GM18507 (cell line): ENCODE measurements at places on chromosomes 5 and 9.

- DNase-seq = no peak
These were observed 2.2 kb downstream of the ASB6 start for GRCh38 chr9:129639756-129640085.

DNA sequence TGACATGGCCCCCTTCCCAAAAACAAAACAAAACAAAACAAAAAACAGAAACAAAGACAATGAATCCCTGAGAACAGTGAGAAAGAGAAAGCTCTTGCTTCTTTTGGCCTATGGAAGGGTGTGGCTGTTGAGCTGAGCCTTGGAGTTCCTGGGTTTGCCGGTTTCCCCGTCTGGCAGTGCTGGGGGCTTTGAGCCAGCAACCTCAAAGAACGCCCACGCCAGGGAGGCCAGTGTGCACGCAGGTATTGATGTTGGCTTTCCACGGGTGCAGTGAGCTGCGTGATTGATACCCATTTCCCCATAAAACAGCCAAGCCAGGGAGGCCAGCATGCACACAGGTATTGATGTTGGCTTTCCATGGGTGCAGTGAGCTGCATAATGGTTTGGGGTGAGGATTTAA lies 8.3 kb upstream of the LCN1 start:
- no peak for DNase-seq

DNA sequence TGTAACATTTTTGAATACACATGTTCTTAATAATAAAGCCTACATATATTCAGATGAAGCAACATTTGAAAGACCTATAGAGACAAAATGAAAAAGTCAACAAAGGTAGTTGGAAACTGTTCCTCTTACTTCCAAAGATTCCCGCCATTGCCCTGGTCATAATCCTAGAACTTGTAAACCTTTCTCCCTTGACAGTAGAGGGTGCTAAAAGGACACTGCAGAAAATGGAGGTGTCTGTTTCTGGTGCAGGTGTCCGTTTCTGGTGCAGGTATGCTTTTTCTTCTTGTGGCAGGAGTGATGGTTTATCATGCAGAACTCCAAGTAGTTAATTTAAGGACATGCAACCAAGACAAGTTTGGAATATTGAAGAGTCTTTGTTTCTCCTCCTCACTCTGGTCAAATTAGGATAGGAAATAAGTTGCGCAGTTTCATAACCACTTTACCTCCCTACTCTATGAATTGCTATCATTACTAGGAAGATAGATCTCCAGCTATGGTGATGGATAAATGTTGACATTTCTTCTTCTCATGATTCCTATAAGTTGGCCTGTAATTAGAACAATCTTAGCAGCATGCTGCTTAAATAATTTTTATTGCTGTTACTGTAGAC lies 56.0 kb upstream of the FAM174A start:
- DNase-seq = no peak

GRCh38 chr9:37083654-37084053 lies 36.7 kb upstream of the ZCCHC7 start:
- DNase-seq = no peak

DNA sequence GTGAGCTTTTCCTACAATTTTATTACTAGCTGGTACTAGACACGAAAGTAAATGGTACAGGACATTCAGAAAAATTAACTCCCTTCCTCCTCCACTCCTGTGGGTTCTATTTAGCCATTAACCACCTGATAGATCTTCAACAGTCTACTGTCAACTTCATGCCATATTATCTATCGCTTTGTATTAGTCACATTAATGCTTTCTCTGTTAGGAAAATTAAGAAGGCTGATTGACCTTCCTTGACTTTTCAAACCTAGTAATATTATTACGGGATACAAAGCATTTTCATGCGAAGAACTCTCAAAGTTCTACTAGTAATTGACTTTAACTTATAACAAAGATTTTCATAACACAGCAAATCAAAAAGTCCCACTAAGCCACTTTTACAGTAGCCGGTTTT lies 1.2 kb downstream of the TEX10 start:
- no peak for DNase-seq

- DNase-seq = no peak
These were observed 359.3 kb downstream of the LRRC70 start for GRCh38 chr5:62937661-62938558.

- no peak for DNase-seq
These were observed 4.1 kb upstream of the OLFM1 start for GRCh38 chr9:135083241-135083810.

- no peak for DNase-seq
These were observed 8.0 kb upstream of the PCA3 start for GRCh38 chr9:76756268-76756640.

DNA sequence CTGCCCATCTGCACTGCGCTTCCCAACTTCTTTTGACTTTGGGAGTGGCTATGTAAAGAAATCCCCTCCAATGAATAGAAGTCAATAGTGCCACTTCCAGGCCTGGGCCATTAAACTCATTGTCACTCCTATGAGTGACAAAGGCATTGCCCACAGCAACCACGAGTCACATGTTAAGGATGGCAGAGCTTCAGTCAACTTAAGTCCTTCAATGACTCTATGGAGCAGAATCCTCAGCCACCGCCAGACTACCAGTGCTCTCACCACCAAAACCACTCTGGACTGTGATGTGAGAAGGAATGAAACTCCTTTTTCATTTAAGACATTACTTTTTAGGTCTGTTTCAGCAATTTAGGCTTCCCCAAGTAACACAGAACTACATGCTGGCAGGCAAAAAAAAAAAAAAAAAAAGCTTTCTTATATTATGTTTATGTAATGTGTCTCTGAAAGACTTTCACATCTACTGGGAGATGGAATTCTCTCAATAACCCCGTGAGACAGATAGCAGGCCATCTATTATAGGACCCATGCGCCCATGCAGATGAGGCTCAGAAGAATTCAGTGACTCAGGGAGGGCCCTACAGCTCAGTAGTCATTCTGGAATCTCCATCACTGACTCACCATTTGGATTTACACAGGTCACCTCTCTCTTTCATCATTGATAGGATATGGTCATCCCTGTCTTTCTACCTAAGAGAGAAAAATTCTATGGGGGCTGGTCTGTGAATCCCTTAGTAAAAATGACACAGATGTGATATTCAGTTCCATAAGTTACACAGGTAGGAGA lies 180.5 kb downstream of the CEMIP2 start:
- DNase-seq = no peak

DNA sequence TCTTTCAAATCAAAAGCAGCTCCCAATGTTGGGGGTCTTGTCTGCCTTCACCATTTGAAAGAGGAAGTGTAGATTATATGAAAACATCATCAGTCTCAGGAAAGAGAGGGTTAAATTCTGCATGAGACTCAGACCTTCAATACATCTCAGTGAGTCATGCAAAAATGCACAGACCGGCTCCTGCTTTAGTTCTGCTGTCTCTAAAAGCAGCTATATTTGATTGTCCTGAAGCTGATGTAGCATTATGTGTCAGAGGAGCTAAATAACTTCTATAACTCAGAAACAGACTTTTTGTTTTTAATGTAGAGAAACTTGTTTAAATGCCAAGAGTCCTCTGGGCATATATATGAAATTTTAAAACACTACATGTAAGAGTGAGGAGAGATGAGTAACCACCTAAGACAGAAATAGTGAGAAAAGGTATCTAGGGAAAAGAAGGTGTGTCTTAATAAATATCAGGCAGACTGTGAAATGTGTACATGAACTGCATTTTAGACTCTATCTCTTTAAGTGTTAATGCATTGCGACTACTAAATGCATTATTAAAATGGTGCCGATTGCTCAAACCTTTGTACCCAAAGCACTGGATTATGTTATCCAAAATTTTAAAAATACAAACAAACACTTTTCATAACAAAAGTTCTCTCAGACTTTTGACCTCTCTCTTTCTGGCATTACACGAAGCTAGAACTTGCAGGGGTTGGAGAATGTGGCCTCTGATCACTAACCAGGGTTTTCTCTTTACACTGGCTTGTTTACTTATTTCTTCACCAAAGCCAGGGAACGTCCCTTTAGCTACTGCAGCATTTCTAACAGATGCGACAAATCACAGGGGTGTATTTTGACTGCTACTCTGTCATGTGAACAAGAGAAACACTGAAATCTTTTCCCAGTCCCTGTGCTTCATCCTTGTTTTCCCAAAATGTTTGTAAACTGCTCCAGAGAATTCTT lies 302.3 kb downstream of the ARL15 start:
- no peak for DNase-seq

DNA sequence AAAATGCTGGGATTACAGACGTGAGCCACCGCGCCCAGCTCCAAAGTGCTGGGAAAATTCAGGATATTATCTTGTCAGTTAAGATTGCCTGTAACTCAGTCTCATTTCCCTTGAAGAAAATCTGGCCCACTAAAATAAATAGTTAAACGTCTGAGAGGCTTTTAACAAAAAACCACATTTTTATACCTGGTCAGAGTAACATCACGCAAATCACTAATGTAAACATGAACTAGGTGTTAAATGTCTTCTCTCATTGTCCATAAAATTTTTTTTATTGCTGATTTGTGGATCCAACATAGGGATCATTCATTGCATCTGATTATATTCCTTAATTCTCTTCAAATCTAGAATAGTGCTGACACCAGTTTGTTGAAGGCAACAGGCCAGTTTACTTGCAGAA lies 22.3 kb downstream of the CNOT6 start:
- no peak for DNase-seq

DNA sequence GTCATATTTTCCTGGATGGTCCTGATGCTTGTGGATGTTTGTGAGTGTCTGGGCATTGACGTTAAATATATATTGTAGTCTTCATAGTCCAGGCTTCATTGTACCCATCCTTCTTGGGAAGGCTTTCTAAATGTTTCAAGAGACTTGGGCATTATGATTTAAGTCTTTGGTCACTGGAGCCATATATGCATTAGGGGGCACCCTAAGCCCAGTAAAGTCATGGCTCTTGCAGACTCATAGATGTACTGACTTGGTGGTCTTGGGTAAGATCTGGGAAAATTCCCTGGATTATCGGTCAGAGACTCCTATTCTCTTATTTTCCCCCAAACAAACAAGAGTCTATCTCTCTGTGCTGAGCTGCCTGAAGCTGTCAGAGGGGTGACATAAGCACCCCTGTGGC lies 271.1 kb downstream of the TRIM36 start:
- no peak for DNase-seq

- no peak for DNase-seq
These were observed 16.7 kb downstream of the COL15A1 start for GRCh38 chr9:98960409-98960808.

DNA sequence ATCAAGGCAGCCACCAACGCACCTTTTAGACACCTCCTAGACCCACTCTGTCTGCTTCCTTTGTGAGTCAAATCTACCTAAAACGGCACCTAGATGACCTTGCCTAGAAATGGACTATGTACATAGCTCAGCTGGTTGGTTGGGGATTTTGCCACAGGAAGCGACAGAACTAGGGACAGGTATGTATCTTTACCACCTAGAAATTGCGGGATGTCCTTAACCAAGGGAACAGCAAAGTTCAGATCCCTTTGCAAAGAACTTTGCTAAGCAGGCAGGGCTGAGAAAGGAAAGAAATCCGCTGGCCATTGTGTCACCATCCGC lies 2.0 kb upstream of the ENC1 start:
- no peak for DNase-seq

DNA sequence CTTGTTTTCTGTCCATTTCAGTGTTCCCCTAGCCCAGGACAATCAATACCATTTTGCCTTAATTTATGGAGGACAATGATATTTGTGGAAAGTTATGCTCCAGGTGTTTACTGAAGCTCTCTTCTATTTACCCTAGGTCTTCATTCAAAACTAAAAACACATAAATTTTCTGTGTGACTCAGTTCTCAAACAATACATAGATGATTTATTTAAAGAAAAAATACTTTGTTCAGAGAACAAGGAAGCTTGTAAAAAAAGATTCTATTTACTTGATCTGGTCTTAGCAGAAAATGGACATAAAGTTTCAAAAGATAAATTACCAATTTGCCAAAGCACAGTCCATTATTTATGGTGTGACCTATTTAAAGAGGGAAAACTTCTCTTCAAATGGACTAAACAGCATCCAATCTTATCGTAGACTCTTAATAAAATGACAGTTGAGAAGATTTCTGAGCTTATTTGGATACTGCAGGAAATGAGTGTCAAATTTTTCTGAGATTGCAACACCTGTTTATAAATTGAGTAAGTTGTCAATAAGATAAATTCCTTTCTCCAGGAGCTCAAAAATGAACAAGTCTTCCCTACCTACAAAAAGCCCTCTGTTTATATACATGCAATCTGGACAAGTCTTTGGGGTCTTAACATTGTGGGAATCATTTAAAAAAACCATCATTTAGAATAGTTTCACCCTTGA lies 627.2 kb downstream of the PSAT1 start:
- no peak for DNase-seq

- DNase-seq = no peak
These were observed 88.3 kb upstream of the MSX2 start for GRCh38 chr5:174636094-174636493.

DNA sequence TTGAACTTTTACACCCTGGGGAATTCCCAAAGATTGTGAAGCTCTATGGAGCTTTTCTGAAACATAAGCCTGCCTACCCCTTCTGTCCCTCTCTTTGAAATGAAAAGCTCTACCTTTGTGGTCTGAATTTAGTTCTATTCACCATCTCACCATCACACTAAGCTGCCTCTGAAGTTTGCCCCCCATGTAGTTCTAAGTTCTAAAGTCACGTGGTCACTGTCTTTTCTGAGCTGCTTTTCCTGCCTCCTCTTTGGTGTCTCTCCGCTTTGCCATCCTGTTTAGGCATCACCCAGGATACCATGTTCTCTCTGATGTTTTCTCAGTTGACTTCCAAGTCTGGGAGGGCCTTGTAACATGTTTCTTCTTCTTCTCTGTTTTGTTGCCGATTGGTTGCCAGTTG lies 2206.6 kb downstream of the MAT2B start:
- no peak for DNase-seq

- no peak for DNase-seq
These were observed 180.9 kb downstream of the IRX2 start for GRCh38 chr5:2570586-2570985.

DNA sequence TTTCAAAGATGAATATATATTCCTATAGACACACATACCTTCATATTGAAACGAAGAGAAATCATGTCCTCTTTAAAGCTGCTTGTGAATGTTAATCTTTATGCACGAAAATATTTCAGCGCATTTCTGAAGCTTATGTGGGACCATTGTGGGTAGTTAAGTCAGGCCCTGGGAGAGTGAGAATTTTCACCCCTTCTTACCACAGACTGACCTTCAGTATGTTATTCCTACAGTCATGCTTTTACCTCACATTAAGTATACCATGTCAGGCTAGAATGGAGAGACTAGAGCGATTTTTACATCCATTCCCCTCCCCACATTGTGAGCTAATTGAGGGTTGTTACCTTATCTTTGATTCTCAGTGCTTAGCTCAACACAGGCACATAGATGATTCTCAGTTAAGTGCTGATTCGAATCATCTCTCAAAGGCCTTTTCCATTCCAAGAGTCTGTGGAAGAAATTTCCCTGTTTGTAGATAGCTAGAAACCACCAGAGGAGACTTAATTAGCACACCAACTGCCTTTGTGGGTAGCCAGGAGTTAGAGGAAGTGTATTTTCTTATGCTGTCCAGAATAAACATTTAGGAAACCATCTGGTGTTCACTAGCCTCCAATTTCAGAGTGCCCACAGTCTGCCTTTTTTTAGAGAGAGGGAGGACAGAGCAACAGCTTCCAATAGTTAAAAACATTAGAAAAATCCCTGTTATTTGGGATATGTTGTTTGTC lies 110.5 kb downstream of the MEGF10 start:
- no peak for DNase-seq
